Stimulated activated CD8-positive, alpha-beta memory T cell treated with anti-CD3 and anti-CD28 coated beads, Interleukin-2, amount 100 ng/mL, for 1 hour (primary cell): ENCODE measurements at places on chromosomes 16 and 17.

DNA sequence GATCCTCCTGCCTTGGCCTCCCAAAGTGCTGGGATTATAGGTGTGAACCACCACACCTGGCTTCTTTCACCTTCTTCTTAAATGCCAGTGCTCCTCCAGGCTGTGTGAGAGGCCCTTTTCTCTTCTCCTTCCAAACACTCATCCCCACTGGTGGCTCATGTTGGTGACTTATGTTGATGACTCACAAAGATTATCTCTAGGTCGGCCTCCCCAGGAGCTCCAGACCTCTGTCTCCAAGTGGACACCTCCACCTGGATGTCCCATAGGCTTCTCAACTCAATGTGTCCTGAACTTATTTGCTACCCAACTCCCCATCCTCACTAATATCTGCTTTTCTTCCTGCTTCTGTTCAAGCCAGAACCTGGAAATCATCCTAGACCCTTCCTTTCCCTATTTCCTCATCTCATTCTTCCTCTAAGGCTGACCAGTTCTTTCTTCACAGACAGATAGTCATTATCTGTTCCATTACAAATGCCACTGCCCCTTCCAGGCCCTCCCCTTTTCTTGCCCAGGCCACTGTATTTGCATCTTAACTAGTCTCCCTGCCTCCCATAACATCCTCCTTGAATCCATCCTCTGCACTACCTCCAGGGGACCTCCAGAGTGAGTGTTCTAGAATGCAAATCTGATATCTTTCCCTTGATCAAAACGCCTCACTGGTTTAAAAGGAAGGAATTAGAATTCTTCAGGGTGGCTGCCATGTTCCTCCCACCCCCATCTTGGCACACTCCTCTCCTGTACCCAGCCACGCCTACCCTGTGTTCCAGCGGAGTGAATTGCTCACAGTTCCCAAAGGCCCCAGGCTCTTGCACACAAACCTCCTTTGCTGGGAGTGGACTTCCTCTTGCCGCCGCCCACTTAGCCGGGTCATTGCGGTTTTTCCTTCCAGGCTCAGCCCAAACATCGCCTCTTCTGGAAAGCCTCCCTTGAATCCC, 34.8 kb upstream of the FBXO47 start:
- no peak for DNase-seq

DNA sequence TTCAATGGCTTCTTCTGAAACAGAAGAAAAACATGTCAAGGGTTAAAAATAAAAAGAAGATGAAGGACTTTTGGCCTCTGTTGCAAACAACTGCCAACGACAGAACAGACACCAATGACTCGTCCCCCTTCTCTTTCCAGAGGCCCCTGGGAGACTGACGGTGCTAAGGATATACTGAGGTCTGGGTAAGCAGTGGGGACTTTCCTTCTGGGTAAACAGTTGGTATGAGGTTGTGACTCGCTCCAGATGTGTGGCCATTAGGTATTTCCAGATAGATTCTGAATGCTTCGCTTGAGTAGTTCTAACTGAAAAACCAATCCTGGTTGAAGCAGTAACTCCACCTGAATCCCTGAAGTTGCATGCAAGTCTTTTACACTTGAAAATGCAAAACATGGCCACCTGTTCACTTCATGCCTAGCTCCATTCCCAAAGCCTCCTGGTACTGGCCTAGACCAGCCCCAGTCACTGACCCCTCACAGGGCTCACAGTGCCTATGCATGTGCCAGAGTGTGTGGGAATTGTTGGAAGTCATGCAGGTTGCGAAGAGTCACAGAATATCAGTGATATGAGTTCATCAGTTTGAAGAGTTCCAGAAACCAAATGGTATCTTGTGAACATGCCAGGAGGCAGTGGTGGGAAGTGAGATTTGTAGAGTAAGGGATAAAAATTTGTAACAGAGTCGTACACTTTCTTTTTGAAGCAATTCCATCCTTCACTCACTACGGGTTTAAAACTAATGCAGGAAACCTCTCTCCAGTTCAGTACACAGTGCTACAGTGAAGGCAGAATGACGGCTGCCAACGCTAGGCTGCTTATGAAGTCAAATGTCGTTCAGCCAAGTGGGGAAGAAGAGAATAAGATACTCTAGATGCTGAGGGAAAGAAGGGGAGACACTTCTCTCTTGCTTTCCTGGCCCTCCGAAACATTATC, 217.8 kb downstream of the ZFHX3 start:
- no peak for DNase-seq

DNA sequence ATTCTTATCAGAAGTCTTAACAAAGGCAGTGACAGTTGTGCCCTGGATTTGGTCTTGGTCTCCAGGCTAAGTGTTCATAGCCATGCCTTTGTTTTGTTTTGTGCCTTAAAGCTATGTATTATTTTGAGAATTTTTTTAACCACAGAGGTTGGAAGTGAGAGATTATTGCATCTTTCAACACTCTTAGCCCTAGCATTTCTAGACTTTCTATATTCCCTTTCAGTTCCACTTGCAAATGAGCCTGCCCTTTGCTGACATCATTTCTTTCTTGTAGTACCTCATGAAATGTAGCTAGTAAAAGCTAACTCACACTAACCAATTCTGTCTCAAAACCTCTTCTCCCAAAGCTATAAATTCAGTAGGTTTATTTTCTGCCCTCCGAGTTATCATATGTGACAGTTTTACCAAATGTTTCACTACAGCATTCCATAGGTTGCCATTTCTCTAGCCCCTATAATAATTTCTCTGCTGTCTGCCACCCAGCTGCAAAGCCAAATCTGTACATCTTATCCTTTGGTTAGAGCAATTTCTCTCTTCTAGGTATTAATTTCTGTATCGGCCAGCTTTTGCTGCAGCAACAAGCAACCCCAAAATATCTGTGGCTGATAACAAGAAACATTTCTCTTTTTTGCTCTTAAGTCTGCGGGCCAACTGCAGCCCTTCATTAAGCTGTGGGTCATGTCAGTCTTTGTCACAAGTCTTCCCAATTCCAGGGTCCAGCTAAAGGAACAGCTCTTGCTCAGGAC, 14.2 kb upstream of the CCL1 start:
- no peak for DNase-seq

DNA sequence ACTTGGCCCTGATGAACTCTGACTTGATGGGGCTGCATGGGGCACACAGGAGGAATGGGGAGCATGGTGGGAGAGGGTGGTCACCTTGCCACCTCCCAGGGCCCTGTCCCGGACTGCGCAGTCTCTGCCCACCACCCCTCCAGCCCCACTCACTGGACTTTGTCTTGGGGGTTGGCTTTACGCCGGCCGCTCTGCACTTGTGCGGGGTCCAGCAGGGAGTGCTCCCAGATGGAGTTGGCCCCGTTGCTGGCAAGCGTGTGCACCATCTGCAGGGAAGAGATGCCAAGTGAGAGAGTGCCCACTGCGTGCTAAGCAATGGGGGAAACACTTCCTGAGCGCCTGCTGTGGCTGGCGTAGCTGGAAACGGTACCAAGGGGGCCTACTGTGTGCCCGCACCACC, 6.7 kb downstream of the GIT1 start:
- no peak for DNase-seq

DNA sequence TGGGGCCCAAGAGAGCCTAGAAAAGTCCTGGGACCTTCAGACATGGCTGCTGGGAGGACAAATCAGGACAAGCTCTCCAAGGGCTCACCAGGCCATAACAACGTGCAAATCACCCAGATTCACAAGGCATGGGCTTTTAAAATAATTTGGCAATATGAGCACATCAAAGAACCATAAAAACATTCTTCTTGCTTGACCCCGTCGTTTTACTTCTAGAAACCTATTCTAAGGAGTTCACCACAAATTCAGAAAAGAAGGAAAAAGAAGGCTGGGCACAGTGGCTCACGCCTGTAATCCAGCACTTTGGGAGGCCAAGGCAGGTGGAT, 12.1 kb upstream of the MT3 start:
- DNase-seq = no peak

GRCh38 chr16:85625053-85625452, 11.9 kb downstream of the GSE1 start:
- DNase-seq = no peak

GRCh38 chr16:12195296-12195695, 218.8 kb downstream of the SNX29 start:
- no peak for DNase-seq

DNA sequence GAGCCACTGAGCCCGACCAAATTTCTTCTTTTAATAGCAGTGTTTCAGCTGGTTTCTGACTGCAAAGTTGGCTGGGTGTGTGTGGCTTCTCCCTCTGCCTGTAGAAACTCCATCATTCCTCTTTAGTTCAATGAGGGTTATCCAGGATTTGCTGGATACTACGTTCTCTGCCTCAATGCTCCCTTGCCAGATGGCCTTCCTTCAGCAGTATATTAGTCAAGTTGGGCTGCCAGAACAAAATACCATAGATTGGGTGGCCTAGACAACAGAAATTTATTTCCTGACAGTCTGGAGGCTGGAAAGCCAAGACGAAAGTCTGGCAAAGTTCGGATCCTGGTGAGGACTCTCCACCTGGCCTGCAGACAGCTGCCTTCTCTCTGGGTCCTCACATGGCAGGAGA, 103.7 kb downstream of the NOG start:
- no peak for DNase-seq

- DNase-seq = no peak
These were observed at the start of gene ZNF768 for GRCh38 chr16:30526137-30526822. Gene ZNF768, minus strand, starts transcription at chr16:30526566. Its CDS starts 153 bp downstream, at chr16:30526413.

- DNase-seq = no peak
These were observed 2.1 kb downstream of the TRAF7 start for GRCh38 chr16:2157480-2158261.

- no peak for DNase-seq
These were observed 16.4 kb upstream of the MARCHF10 start for GRCh38 chr17:62824290-62825131.

GRCh38 chr17:40093580-40094201, 6.7 kb downstream of the NR1D1 start:
- DNase-seq = no peak

GRCh38 chr16:64153718-64154117, 968.1 kb downstream of the CDH11 start:
- DNase-seq = no peak

DNA sequence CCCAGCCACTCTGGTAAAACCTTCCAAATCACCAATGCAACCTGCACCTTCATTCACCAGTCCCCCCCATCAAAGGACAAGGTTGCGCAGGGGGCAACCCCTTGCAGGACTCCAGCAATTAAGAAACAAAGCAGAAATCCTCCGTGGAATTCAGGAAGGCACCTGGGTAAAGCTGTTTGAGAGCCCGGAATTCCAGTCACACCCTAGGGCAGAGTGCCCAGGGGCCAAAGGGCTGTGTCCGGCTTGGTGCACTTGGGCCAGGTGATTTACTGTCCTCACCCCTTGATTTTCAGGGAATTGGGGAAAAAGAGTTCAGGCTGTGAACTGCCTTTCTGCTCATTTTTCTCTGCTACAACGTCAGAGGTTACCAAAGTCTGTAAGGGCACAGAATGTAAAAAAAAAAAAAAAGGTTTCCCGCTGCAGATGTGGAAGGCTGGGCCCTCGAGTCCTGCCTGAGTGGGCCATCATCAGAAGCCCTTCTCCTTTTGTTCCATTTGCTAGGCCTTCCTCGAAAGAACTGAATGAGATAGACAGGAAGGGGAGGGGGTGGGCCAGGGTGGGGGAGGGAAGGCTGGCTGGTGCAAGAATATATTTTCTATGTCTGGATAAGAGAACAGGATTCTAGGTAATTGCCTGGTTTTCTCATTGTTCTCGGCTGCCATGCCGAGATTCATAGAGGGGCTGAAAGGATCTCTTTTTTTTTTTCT, 266.5 kb upstream of the PSMD7 start:
- no peak for DNase-seq

DNA sequence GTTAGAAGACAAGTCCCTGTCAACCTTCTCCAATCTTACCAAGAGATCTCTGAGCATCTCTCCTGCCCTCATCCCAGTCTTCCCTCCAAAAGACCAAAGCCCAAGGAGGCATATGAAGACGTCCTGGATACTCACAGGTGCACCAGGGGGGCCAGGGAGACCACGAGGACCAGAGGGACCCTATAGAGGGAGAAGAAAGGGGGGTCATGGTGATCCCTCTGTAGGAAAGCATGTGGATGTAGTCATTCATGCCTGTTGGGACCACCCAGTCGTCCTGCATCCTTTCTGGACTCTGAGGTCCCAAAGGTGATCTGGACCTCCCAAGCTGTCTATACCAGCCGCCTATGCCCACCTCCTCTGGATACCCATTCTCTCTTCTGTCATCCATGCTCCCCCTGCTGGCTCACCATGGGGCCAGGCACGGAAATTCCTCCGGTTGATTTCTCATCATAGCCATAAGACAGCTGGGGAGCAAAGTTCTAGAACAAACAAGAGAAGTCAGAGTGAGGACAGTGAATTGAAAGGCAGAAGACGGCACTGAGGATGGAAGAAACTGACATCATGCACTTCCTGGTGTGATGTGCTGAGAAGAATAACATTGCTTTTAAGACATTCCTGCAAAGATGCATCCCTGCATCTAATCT, 3.3 kb downstream of the COL1A1 start:
- DNase-seq = no peak

DNA sequence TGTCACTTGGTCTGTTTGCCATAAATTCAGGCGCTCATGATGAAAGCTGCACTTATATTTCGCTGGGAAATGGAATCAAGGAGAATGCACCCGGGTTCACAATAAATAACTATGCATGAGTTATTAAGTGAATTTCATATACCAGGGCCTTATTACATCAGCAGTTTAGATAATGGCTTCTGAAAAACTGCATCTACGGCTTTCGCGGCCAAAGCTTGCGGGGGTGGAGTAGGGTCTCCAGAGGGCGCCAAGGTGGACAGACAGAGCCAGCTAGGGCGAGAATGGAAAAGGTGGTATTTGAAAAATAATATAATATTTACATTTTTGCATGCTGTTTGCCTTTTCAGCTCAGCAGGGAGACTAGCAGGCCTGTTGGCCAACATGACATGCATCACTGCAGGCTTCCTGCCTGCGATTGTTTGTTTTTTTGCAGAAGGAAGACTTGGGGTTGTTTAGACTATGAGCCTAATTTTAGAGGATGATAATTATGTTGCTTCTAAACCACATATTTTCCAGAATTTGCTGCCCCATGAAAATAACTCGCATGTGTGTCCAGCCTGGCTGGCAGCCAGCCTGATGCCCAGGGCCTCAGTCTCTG, 173.8 kb upstream of the IRX3 start:
- DNase-seq = no peak

DNA sequence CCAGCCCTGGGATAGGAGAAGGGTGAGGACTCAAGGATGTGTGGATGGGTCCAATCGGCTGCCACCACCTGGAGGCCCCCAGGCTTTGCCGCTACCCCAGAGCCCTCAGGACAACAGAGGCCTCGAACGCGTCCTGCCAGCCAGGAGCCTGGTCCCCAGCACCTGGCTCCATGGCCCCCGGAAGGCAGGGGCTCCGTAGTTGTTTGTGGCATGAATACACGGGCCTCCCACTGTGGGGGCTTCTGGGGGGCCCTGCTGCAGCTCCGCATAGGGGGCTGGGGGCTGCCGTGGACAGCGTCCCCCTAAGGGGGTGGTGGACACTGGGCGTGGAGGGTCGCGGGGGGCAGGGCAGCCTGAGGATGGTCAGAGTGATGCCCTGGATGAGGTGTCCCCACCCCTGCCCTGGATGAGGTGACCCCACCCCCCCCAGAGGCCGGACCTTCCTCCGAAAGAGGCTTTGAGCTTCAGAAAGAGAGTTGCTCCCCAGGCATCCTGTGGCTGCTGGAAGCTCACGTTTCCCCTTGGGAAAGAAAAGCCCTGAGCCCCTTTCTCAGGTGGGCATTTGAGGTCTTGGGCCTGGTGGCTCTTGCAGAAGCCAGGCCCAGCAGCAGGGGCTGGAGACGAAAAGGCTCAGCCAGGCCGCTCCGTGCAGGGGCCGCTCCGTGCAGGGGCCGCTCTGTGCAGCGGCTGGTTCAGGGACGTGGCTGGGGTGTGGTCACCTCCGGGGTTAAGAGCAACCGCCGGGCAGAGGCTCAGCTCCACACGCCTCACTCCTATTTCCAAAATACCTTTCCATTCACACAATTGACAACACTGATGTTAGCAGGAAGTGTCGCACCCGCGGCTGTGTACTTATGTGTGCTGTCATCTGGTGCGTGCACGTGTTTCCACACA, 40.3 kb upstream of the GNG13 start:
- DNase-seq = no peak
